ENCODE measurements at places on chromosomes 16 and 17. TPM values are rescaled to one million over a fixed set of nuclear protein-coding genes. Genes with fewer than 3 reads are reported as not detected.
A peak's percentile ranks its signal among the peaks of the same experiment; 100 is the strongest.

CDRT4 gene
- 2.4 TPM for total RNA-seq

GPR142 gene
- total RNA-seq = 0.23 TPM

ITGAX gene
- total RNA-seq = not detected

MYH8 gene
- not detected for total RNA-seq

UMOD gene
- not detected for total RNA-seq

DNA sequence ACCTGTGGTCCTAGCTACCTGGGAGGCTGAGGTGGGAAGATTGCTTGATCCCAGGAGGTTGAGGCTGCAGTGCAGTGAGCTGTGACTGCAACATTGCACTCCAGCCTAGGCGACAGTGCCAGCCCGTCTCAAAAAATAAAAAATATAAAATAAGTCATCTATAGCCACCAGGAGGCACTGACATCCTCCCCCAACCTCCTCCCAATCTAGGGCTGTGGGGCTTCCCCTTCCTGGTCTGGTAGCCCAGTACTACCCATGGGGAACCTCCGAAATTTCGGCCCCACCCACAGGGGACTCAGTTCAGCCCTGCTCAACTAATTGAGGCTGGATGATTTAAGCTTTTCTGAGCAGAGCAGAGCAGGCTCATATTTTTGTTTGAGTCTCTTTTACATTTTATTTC is 3.2 kb downstream of the ZSCAN10 start:
- peaks cover 32% of the 10 kb centered on the region for H3K4me1 ChIP-seq
- H3K36me3 ChIP-seq = no peaks in the 10 kb centered on the region
- H3K27me3 ChIP-seq = peaks cover 48% of the 10 kb centered on the region

- DNase-seq = no peak
- peak overlapping the region; percentile 86 for H3K4me3 ChIP-seq
- no peak overlapping the region for H3K27ac ChIP-seq
- H3K36me3 ChIP-seq = peaks cover 5% of the 10 kb centered on the region
- peaks cover 23% of the 10 kb centered on the region for H3K4me1 ChIP-seq
- peaks cover 5% of the 10 kb centered on the region for H3K27me3 ChIP-seq
Measured at GRCh38 chr16:2206420-2206779, 1.1 kb downstream of the MLST8 start.

- H3K27me3 ChIP-seq = peaks cover 11% of the 10 kb centered on the region
- no peak overlapping the region for H3K27ac ChIP-seq
- DNase-seq = no peak
- H3K4me1 ChIP-seq = peaks cover 11% of the 10 kb centered on the region
- no peak overlapping the region for H3K4me3 ChIP-seq
Measured at GRCh38 chr16:27819881-27820610, 243.5 kb downstream of the GSG1L start.

DNA sequence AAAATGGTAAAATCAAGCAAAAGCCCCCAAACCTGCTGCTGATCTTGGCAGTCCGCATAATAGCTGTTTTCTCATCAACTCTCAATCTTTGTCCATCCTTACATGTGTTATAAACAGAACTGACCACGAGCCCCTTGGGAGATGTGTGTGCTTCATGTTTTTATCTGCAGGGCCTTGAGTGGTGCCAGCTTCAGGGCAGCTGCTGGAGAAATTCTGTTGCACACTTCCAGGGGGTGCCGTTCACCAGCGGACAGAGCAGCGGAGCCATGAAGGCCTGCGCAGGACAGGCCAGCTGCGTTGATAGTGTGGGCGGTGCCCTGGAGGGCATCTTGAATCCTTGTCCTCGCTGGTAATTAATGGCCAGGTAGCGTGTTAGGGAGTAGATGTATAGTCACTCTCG is 20.1 kb downstream of the MPRIP start:
- H3K4me1 ChIP-seq = peaks cover 16% of the 10 kb centered on the region
- DNase-seq = no peak
- H3K36me3 ChIP-seq = peaks cover 3% of the 10 kb centered on the region
- H3K4me3 ChIP-seq = no peak overlapping the region
- H3K27ac ChIP-seq = peak overlapping the region; percentile 39

GRCh38 chr16:80587071-80587470 is 46.3 kb downstream of the DYNLRB2 start:
- no peaks in the 10 kb centered on the region for H3K36me3 ChIP-seq
- H3K4me1 ChIP-seq = no peaks in the 10 kb centered on the region
- DNase-seq = no peak
- peaks cover 29% of the 10 kb centered on the region for H3K27me3 ChIP-seq

DNA sequence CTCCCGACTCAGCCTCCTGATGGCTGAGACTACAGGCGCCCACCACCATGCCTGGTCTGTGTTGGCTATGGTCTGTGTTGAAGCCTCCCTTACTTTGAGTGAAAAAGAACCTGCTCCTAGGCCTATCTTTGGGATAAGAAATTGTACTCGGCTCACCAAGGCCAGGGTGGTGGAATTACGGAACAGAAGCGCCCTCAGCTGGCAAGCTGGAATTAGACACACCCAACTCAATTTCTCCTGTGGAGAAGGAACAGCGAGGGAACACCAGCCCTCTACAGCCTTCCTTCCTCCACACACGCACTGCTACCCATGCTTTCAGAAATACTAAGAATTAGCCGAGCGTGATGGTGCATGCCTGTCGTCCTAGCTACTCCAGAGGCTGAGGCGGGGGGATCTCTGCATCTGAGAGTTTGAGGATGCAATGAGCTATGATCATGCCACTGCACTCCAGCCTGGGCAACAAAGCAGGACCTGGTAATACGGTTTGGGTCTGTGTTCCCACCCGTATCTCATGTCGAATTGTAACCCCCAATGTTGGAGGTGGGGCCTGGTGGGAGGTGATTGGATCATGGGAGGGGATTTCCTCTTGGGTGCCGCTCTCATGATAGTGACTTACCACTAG is 40.1 kb upstream of the RBBP6 start:
- H3K27ac ChIP-seq = peak overlapping the region; percentile 67
- peaks cover 14% of the 10 kb centered on the region for H3K27me3 ChIP-seq
- DNase-seq = peak; percentile 41
- no peaks in the 10 kb centered on the region for H3K4me1 ChIP-seq

DNA sequence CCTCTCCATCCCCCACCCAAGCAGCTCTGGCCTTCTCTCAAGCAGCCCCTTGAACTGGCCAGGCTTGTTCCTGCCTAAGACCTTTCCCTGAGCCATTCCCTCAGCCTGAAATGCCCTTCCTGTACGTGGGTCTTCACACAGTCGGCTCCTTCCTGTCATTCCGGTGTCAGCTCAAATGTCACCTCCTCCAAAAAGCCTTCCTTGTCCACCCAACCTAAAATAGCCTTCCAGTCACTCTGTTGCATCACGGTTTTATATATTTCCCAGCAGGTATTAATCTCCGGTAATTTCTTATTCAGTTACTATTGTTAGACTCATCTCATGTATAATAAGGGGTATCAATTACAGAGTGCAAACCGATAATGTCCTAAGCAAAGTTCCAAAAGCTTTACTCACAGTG is 51.8 kb downstream of the C17orf67 start:
- H3K36me3 ChIP-seq = no peaks in the 10 kb centered on the region
- no peak for DNase-seq
- peaks cover 51% of the 10 kb centered on the region for H3K27me3 ChIP-seq
- no peak overlapping the region for H3K4me3 ChIP-seq
- no peak overlapping the region for H3K27ac ChIP-seq

DNA sequence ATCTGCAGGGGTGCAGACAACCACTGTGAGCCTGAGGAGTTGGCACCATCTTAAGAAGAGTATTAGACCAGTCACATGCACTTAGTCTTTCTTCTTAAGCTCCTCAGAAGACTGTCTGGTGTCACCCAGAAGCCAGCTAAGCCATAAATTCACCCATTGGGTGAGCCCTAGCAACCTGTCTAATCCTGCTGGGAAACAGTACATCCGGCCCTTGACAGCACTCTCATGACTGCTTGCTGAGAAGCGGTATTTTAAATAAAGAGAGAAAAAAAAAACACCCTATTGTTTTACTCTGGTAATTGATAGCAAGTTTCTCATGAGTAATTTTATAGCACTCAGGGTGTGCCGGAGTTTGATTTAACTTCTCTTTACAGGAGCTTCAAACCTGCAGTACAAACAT is 134.7 kb downstream of the SOX9 start:
- no peak overlapping the region for H3K27ac ChIP-seq
- H3K36me3 ChIP-seq = peaks cover 2% of the 10 kb centered on the region
- H3K4me3 ChIP-seq = no peak overlapping the region
- no peaks in the 10 kb centered on the region for H3K27me3 ChIP-seq
- no peak for DNase-seq

Data from neural crest cell (in vitro differentiated cells).